ENCODE measurements at places on chromosomes 4 and X.

GRCh38 chr4:139153411-139154133 lies 23.4 kb downstream of the ELF2 start:
- DNase-seq: no peak

GRCh38 chr4:48710446-48711209 lies 69.5 kb downstream of the FRYL start:
- no peak for DNase-seq

GRCh38 chrX:73940893-73941470 lies 363.0 kb upstream of the ZCCHC13 start:
- DNase-seq: no peak

GRCh38 chr4:88185906-88186305 lies 27.5 kb upstream of the ABCG2 start:
- no peak for DNase-seq

DNA sequence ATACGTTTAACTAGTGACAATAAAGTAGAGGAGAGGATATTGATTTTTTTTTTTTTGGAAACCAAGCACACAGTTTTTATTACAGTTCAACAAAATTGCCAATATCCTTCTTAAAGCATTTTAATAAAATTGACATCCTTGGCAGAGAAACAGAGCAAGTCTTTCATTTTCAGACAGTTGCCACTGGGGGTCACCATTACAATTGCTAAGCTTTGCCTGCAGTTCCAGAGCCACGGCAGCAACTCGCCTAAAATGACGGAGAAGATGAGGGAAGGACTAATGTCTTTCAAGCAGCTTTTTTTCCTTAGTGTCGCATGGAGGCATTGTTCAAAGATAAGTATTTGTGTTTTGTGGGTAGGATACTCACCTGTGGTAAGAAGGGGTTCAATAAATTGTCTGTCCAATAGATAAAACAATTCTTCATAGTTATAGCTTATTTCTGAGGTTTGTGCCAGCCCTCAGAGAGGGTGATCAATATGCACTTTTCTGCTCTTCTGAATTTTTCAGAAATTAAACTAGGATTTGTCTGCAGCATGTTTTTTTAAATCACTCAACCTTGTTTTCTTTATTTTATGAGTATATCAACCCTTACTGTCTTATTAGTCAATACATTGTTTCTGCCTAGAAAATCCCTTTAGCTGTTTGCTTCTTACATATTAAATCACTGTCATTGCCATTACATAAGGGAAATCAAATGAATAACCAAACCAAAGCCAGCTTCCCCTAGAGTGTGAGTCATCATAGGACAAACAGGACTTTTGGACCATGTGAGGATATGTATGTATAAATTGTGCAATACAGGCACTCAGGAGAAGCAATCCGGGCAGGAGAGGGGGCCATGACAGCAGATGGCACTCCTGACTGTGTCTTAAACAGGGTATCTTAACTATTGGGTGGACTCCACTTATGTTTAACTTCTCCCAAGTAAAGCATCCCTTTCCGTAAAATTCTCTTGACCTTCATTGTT lies 508.1 kb upstream of the ARX start:
- no peak for DNase-seq

DNA sequence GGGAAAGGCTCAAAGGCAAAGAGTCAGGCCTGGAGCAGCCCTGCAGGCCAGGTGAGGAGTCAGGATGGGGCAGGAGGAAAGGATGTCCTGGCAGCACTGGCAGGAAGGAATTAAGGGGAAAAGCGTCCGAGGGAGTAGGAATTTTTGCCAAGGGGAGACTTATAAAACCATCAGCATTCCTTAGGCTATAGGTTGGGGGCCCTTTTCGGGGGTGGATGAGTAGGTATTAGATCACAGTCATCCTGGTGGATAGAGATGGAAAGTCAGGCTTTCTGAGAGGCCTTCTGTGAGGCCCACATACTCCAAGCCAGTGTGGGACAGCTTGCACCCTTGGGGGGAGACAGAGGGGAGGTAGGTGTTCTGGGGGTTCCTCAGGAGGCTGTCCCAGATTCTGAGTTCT lies 12.3 kb downstream of the STARD8 start:
- DNase-seq: no peak

DNA sequence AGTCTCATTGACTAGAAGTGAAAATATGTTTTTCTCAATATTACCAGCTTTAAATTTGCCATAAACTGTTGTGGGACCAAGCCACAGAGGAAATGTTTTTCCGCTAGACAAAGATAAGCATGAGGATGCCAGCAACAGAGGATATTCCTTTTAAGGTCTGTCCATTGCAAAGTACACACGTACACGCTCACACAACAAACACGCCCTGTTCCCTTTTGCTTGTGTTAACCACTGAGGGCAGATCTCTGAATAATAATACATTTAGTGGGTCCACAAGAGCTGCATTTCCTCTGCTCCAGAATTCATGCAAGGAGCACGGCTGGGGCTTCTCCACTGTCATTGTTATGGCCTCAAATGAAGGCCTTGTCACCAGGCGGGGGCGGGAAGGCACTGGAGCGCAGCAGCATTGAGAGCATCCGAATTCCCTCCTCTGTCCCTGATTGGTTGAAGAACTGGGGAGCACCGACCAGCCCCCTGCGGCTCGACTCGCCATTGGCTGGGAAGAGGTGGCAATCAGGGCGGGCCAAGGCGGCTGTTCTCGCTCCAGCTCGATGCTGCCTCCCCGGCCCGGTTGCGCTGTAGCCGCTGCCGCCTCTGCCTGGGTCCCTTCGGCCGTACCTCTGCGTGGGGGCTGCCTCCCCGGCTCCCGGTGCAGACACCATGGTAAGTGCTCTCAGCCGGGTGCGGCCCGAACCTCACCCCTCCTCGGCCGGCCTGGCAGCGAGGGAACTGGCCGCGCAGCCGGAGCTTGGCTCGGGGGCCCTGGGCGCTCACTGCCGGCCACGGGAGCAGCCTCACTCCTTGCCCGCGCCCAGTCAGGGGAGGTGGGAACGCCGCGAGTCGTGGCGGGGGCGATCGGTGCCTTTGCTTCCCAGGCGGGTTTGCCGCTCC lies at the start of gene GUCY1B1:
TSS of gene GUCY1B1 (plus strand) at position 541 of the 891 bp plus-strand sequence. CDS start at position 661, 120 bp downstream.
- DNase-seq: peak; percentile 56

DNA sequence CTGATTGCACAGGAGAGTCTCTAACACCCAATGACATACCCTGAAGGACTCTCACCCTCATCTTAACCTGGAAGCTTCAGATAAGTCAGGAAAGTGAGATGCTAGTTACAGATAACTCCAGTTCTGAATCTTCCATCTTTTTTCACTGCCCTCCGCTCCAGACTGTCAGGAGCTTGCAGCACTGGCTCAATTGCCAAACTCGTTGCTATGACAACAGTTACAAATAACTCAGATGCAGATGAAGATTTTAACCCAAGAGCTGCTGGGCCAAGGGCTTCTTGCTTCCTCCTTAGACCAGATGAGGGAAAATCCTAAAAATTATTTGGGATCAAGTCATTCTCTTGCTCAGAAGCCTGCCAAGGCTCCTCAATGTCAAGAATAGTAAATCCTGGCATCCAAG lies 109.1 kb upstream of the HUWE1 start:
- DNase-seq: no peak

GRCh38 chr4:156322592-156322991 lies 368.9 kb upstream of the CTSO start:
- DNase-seq: no peak

- DNase-seq: no peak
These were observed 95.2 kb downstream of the SLC34A2 start for GRCh38 chr4:25750874-25751273.

- DNase-seq: no peak
These were observed 104.3 kb downstream of the PARM1 start for GRCh38 chr4:75037252-75037651.

DNA sequence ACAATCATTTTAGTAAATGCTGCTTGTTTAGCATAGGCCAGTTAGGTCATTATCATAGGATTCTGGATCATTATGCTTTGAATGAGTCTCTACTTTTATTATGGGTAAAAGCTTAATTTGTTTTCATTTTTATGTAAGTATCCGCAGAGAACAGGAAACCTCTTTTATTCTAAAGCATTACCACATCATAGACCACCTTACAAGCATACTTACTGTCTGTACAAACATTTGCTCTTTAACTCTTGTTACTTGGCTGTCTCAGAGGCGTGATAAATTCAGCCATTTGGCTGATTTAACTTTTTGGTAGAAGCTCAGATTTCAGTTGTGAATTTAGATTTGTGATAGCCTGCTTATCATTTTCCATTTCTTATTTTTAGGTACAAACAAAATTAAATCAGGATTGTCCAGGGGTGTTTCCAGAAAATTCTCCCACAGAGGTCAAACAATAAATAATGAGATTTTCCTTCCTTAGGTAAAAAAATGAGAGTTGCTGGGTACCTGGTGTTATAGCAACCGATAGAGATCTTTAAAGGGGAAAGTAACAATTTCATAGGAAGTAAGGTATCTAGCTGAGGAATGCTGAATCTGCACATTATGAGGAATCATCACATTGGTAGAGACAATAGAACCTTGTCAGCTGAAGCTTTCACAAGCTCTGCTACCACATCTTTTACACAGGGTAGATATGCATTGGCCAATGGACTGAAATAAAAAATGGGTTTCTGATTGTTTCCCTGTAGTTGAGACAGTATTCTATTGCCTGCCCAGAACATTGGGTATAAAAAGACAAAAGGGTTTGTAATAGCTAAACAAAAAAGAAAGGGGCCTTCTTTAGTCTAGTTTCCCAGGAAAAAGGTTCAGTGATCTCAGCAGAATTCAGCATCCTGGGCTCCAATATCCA lies 62.5 kb downstream of the NDNF start:
- no peak for DNase-seq

DNA sequence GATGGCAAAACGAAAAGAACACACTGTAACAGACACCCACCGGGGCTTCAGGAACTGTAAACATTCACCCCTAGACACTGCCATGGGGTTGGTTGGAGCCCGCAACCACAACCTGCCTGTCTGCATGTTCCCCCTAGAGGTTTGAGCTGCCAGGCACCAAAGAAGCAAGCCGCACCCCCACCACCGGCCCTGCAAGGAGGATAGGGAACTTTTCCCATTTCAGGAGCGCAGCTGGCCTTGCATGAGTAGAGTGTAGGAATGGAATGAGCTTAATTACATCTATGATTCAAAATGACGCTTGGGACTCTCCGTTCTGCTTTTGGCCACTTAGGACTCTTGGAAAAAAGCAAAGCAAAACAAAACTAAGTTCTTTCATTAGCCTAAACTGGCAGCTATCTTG lies 243.6 kb upstream of the CTSO start:
- no peak for DNase-seq

GRCh38 chr4:18197467-18197866 lies 175.9 kb upstream of the LCORL start:
- DNase-seq: no peak

- no peak for DNase-seq
These were observed 4.5 kb upstream of the ACE2 start for GRCh38 chrX:15605226-15605625.

GRCh38 chr4:133719098-133719497 lies 482.5 kb downstream of the PABPC4L start:
- no peak for DNase-seq

DNA sequence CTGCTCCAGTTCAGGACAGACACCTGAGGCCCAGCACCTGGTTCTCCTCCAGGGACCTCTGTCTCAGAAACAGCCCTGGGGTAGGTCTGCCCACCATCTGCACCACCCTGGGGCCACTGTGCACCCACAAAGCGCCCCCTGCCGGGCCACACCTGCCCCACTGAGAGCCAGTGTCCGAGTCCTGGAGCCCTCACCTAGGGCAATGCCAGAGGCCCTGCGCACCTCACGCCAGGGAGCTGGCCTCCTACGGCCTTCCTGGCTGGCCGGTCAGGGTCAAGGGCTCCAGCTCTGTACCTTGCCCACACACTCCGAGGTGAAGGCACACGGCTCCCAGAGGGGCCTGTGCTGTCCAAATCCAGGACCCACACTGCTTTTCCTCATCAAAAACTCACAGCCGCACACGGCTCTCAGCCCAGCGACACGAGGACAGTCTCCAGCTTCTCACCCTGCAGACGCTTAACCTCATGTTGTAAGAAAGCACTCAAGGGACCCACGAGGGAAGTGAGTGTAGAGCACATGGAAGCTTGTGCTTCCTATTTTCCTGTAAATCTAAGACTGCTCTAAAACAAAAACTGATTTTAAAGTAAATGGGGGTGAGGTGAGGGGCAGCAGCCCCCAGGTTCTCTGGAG lies 5.4 kb downstream of the CTBP1 start:
- no peak for DNase-seq

DNA sequence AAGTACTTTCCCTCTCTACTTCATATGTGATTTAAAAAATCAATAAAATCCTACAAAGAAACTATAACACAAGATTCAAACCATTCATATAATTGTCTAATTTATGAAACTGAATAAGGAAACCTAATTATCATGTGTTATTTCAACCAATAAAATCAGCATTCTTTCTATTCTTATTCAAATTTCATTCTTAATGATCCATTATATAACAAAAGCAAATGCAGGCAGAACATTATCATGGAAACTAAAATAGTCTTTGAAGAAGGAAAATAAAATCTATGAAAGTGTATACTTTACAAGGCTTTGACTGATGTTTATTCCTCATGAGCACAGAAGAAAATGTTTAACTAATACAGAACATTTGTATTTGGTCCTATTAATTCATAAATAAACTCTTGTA lies 47.6 kb downstream of the CNOT6L start:
- DNase-seq: no peak

DNA sequence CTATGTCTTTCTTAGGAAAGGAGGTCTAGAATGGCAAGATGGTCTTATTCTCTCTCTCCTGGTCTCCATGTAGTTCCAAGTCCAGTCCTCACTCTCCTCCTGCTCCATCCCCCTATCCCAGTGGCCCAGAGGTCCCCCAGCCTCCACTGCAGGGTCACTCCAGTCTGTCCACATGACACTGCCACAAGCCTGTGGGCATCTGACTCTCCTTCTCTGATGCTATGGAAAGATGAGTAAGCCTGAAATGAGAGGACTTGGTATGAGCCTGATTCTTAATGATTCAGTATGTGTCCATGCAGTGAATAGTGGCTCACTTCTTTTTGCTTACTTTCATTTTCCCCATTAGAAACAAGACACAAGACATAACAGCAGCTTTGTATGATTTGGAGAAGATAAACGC lies 516.8 kb upstream of the ADGRL3 start:
- no peak for DNase-seq

DNA sequence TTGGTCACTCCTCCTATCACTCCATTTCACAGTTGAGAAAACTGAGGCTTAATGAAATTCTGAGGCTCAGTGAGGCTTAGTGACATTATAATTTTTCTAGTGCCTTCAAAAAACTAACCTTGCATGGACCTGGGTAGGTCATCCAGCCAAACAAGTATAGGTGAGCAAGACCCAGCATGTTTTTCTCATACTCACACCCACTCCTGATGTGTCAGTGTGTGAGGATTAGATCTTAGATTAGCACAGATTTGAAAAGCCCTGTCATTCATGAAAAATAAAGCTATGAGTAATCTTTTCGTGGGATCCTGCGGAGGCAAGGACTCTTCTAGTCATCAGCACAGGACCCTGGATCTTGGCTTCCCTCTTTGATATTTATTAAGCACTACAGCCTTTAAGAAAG lies 146.7 kb downstream of the CHIC2 start:
- no peak for DNase-seq

- no peak for DNase-seq
These were observed 1154.9 kb upstream of the PCDH7 start for GRCh38 chr4:29565256-29565655.

Data from cortex of kidney (tissue), 1 donor.